Activated T-cell treated with anti-CD3 and anti-CD28 coated beads, Interleukin-2, amount 50 U/mL, for 72 hours (primary cell): ENCODE measurements at places on chromosomes 2 and 18.

DNA sequence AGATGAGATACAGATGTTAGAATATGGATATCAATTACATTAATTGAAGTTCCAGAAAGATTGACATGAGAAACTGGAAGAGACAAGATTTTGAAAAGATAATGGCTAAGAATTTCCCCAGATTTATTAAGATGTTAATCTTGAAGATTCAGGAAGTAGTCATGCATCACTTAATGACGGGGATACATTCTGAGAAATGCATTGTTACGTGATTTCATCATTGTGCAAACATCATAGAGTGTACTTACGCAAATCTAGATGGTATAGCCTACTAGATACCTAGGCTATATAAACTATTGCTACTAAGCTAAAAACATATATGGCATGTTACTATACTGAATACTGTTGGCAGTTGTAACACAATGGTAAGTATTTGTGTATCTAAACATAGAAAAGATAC is 6.8 kb upstream of the CHMP3 start:
- no peak for DNase-seq

DNA sequence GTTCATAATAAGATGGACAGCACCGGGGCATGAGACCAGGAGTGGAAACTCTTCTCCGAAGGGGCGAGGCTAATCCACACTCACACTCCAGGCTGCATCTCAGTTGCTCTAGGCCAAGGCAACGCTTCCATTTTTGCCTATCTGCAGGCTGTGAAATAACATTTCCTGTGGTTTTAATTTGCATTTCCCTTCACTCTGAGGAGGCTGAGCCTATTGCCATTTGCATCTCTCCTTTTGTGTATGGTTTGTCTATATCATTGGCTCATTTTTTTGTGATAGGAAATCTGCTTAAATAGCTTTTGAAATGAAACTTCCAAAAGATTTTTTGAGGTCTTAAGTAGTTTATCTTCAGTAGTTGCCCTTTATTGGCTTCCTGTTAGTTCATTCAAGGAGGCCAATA is 57.6 kb downstream of the TPGS2 start:
- DNase-seq = no peak

- no peak for DNase-seq
Measured at GRCh38 chr18:48216639-48217257, 192.4 kb downstream of the ZBTB7C start.

DNA sequence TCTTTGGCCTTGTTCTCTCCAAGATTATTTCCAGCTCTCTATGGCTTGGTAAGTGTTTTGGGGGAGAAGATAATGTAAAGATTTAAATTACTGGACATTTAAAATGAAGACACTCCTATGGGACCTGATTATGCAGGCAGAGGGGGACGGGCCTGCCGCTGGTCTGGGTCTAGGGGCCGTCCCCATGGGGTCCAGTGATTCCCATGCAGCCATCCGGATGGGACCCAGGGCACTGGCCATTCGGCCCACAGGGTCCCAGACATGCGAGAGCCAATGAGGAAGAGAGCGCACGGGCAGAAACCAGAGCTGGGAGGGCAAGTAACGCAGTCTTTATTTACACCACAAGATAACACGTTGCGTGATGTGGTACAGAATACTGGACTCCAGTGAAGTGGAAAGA is 200.0 kb downstream of the TWIST2 start:
- DNase-seq = no peak

- no peak for DNase-seq
Measured at GRCh38 chr2:133812826-133813617, 244.8 kb upstream of the NCKAP5 start.

- no peak for DNase-seq
Measured at GRCh38 chr2:220335591-220335915, 708.1 kb downstream of the SLC4A3 start.

DNA sequence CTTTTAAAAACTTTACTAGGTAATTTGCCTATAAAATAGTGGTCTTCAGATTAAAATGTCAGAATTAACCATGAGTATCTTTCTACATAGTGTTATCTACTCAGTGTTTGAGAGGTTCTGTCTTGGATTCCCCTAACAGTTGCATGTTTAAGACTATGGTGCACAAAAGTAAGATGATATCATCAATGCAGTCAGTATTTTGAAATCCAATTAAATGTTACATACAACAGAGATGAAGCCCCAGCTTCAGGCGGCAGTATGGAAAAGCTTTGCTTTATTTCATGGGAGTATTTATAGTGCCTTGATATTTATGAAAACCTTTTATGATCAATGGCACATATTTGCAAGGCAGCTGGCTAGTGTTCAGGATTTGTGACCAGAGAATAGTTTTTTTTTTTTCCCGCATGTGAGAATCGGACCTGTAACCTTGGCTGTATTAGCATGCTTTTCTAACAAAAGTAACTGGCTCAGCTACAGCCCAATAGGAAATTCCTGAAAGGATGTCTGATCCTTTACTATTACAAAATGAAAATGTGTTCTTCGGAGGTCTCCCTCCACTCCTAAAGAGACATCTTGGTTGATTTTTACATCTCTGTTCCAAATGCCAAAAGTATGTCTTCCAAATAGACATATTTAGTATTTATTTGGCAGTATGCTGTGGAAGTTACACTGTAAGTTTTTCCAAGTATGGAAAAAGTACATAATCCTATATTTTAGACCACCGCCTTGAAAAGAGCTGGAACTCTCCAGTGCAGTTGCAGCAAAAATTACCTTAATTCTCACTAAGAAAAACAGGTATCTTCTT is 319.3 kb upstream of the UBE2E3 start:
- DNase-seq = no peak
